Upper lobe of left lung (tissue), 6 donors: ENCODE measurements at places on chromosomes 1 and 21. TPM values are rescaled to one million over a fixed set of nuclear protein-coding genes. Genes with fewer than 3 reads are reported as not detected.

- peak; percentile 85 for DNase-seq
These were observed 5.4 kb downstream of the SLC6A9 start for GRCh38 chr1:44025816-44026215.

- DNase-seq, result no peak
These were observed 39.1 kb downstream of the IFI44 start for GRCh38 chr1:78688697-78689096.

DNA sequence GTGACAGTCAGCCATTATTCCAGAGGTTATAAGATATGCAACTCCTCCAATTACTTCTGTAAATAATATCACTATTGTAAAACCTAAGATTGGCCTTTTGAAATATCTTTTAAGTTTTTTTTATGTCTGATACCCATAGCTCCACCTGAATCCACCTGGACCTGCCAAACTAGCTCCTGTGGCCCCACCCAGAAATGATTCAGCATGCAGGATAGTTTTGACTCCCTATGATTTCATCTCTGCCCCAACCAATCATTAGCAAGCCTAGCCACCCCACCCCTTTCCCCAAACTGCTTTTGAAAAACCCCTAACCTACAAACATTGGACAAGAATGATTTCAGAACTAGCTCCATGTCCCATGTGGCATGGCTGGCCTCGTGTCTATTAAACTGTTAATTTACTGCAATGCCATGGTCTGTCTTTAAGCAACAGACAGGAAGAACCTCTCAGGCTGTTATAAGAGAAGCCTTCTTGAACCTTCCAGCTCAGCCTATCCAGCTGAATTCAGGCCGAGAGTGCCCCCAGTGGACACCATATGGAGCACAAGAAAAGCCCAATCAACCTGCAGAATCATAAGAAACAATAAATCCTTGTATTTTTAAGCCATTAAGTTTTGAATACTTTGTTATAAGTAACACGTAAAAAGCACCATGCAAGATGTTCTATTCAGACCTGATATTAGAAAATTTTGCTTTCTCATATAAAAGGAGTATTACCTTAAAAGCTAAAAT lies 263.0 kb upstream of the ZRANB2 start:
- DNase-seq, result no peak

GRCh38 chr1:241825581-241825980 lies 22.4 kb upstream of the EXO1 start:
- DNase-seq, result no peak

- DNase-seq, result no peak
These were observed 749 bp downstream of the EXOSC10 start for GRCh38 chr1:11098931-11099309.

- DNase-seq, result no peak
These were observed 33.7 kb upstream of the SGIP1 start for GRCh38 chr1:66500301-66500700.

GRCh38 chr1:228016181-228016510 lies 9.3 kb downstream of the WNT3A start:
- no peak for DNase-seq

- DNase-seq, result no peak
These were observed 9.2 kb downstream of the GPR157 start for GRCh38 chr1:9119745-9120144.

- DNase-seq, result no peak
These were observed 14.3 kb upstream of the BLACAT1 start for GRCh38 chr1:205470131-205470530.

Gene CALML6
- total RNA-seq, result not detected

DNA sequence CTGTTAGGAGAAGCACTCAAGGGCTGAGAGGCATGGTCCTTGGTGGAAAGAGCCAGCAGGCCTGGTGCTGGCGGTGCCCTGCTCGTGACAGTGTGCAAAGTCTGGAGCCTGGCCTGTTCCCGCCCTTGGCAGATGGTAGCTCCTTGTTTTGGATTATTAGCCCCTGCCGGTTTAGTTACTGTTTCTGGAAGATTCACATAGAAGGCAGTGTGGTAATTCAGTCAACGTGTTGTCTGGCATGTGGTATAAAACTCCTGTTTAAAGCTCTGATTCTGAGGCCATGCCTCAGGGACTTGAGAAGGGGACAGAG lies 6.8 kb downstream of the PKNOX1 start:
- no peak for DNase-seq

GRCh38 chr1:211697356-211697755 lies 21.9 kb upstream of the NEK2 start:
- no peak for DNase-seq

GRCh38 chr21:17402937-17403336 lies 109.9 kb upstream of the CXADR start:
- DNase-seq, result no peak

Gene C1orf141
- 0.88 TPM for total RNA-seq

Gene SLC5A3
- 13.8 TPM for total RNA-seq

Gene INAVA
- total RNA-seq, result 16.6 TPM

DNA sequence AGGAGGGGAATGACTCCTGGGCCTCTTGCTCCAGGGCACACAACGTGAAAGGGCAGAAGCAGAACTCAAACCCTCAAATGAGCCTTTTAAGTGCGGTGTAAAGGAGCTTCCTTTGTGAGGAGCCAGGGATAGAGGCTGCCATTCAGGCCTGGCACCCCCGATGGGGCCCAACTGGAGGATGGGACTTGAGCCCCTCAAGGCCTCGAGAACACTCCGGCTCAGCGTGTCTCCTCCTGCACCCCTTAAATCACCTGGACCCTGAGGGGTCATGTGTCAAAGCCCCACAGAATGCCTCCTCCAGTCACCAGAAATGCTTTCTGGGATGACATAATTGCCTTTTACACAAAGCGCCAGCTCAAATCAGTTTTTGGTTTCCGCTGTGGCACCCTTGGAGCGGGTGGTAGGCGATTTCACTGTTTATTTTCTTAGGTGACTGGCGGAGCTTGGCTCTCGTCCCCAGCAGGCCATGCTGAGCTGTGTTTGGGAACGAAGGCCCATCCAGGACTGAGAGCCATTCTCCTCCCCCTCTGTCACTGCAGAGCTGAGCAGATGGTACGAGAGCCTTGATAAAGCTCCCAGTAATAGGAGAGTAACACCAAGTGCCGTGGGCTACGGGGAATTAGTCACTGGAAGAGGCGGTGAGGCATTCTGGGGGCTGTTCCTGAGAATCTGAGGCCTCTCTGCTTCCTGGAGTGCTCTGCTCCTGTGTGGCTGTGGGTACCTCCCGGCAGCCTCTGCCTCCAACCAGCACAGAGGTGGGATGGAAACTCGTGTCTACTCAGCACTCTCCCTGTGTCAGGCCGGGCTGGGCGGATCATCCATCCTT lies 163.0 kb downstream of the GRIK3 start:
- DNase-seq, result no peak

Gene LY9
- total RNA-seq, result 6.7 TPM
